ENCODE measurements at places on chromosomes 4 and X.

DNA sequence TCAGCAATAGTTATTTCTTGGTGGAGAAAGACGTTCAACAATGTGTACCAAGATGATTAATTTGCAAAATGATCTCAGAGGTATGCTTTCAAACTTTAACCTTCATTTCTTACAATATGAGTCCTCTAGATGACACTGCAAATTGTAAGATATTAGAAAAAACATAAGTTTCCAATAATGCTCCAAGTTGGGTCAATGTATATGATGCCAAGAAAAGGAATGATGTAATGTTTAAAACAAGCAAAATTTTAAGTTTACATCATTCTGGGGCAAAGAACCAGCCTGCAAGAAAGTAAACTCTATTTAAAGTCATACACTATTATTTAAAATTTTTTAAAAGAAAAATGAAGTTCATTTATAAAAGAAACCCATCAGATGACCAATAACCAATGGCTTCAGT is 56.1 kb downstream of the PRSS12 start:
- DNase-seq, result no peak

DNA sequence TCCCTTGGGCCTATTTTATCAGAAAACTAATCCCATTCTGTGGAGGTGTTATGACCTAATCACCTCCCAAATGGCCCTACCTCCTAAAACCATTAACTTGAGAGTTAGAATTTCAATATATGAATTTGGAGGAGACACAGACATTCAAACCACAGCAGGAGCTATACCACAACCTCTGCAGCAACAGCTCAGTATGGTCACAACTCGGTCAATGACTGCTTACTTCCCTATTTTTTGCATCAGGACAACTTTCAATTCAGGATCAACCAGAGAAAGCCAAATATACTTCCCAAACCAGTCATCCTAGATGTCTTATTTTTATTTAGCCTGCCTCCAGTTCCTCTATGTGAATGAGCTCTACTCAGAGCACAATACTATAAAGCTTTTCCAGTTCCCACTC is 11.3 kb upstream of the SMARCA5 start:
- no peak for DNase-seq

- no peak for DNase-seq
These were observed 448.3 kb upstream of the ZFP42 start for GRCh38 chr4:187547316-187547715.

DNA sequence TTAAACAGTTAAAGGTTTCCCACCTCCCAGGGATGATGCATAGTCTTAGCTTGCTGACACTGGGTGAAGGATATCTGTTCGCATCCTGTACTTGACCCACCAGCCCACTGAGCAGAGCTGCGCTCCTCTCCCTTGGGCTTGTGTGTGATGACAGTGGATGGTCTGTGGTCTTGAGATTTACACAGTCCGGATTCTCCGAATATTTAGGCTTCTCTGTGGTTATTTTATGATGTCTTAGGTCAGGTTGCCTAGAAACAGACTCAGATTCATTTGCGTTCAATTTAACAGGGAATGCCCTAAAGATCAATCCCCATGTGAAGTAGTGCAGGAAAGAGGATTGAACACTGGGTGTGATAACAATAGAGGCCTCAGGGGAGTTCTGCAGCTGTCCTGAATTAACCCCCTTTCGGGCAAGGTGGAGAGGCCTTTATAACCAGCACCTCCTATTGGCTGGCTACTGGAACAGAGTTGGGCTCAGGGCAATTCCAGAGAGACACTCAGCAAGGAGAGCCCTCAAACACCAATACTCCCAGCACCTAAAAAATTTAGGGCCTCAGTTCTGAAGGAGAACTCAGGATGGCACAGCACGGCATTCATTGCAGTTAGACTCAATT is 653.2 kb upstream of the GALNT7 start:
- DNase-seq, result no peak

DNA sequence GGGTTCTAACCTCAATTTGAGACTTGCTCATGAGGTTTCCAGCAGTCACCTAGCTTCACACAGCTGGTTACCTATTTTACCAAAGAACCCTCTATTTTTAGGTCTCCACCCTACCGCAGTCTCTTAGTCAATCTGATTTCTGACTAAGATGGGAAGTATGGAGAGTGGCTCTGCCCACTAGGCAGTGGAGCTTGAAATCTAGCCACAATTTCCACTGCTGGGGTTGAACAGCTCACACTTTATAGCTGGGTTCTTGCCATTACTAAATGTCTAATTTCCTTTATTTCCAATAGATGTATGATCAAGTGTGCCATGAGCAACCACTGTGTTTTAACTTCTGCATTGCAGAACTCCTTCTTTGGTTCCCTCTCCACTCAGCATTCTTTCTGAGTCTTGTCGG is 43.1 kb downstream of the GASK1B start:
- DNase-seq, result no peak

GRCh38 chr4:180850318-180850940 is 1392.8 kb upstream of the TENM3 start:
- DNase-seq, result no peak

DNA sequence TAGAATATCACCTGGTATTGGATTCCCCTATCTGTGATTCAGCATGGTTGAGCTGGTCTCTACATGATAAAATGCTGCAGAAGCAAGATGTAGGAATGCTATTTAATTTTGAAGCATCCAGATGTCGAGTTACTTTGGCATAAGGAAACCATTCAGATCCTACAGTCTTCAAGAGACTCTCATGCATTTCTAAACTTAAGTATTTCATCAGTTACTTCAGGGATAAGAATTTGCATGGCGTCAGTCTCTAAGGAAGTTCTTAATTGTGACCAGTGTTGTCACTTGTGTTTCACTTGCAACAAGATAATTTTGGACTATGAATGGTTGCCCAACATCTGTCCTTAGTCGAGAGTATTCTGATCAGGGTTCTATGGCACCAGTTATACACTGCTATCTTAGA is 192.4 kb downstream of the CCNG2 start:
- DNase-seq, result no peak

DNA sequence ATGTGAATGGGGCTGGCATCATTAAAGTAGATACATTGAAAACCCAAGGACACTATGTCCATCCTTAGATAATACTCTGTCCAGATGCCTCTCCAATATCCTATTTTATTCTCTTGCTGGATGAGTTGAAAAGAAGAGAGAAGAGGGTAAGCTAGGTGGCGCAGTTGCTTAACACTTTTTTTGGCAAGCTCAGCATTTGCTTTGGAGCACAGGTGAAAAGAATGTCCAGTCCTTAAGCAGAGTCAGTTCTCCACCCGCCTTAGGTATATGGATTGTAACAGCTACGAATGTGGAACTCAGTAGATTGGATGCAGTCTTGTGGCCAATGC is 208.4 kb downstream of the NWD2 start:
- DNase-seq, result peak; percentile 6

- DNase-seq, result no peak
These were observed 41.7 kb downstream of the MAGEC1 start for GRCh38 chrX:141945426-141945825.

DNA sequence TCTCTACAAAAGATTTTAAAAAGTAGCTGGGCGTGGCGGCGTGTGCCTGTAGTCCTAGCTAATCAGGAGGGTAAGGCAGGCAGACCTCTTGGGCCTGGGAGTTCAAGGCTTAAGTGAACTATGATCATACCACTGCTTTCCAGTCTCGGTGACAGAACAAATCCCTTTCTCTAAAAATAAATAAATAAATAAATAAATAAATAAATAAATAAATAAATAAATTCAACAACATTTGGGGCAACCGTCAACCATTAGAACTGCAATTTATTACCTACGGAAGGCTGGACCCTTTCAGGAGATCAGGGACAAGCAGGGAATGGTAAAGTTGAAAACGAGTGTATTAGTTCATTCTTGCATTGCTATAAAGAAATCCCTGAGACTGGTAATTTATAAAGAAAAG is 136.2 kb upstream of the USP9X start:
- no peak for DNase-seq

DNA sequence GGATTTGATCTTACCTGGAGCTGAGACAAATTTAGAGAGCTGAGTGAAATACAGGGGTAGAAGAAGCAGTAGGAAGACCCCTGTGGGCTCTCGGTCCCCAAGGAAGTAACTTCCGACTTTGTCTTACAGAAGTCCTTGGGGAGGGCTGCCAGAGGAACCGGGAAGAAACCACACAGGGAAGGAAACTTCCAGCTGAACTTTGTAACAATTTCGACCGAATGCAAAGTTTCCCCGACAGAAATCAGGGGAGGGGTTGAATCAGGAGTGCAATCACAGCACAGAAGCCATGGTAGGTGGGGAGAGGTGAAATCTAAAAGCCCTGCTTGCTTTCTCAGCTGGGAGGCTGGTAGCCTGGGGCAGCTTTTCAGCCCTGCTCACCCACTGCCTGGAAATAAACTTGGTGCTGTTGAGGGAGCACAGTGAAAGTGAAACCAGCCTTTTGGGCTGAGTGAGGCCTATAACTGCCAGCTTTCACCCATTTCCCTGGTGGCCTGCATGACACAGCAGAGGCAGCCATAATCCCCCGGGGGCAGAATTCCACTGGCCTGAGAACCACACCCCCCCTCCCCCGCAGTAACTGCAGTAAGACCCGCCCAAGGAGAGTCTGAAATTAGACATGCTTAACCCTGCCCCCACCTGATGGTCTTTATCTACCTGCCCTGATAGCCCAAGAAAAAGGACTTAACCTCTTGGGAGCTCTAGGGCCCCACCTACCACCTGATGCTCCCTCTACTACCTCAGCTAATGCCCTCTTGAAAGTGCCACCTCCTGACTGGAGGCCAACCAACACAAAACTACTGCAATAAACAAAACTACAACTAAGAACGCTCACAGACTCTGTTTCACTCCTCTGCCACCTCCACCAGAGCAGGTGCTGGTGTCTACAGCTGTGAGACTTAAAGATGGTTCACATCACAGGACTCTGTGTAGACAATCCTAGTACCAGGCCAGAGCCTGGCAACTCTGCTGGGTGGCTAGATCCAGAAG is 248.2 kb downstream of the PARM1 start:
- DNase-seq, result no peak

- no peak for DNase-seq
These were observed 13.1 kb downstream of the ACSL1 start for GRCh38 chr4:184812651-184813181.

- DNase-seq, result no peak
These were observed 129.8 kb downstream of the SLC7A11 start for GRCh38 chr4:138112389-138112788.

DNA sequence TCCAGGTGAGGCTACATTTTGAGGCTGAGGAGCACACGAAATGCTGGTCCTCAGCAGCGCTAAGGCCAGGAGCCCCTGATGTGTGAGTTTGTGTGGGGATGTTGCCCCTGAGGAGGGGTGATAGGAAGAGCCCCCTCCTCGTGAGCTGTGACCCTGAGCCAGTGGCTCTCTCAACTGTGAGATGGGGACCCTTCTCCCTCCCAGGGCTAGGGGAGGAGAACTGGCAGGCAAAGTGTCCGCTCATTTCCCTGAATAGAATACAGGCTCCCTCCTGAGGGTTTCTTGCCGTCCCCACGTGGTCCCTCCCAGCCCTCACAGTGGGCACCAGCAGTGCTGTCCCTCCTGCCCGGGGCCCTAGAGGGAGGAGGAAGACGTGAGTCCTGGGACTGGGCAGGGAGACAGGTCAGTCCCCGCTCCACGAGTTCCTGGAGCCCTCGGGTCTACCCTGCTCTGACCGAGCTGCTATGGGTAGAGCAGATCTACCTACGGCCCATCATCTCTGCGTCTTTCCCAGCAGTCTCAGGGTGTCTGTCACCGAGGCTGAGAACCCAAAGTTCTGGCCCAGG is 21.0 kb upstream of the TBC1D14 start:
- no peak for DNase-seq

DNA sequence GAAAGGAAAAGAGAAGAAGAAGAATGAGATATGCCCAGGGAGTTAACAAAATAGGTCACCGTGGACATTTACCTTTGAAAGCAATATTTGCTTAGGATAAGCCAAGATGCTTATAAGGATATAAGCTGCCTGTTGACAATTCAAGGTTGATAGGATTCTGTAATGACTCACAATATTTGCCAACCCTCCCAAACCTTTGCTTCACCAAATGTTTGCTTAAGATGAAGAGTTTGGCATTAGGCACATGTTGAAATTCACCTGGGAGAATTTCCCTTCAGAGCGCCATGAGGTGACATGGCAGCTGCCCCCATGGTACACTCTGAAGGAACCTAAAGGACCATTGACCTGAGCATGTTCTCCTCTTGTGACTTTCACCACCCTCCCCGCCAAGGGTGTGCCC is 4.6 kb downstream of the PALLD start:
- DNase-seq, result no peak

DNA sequence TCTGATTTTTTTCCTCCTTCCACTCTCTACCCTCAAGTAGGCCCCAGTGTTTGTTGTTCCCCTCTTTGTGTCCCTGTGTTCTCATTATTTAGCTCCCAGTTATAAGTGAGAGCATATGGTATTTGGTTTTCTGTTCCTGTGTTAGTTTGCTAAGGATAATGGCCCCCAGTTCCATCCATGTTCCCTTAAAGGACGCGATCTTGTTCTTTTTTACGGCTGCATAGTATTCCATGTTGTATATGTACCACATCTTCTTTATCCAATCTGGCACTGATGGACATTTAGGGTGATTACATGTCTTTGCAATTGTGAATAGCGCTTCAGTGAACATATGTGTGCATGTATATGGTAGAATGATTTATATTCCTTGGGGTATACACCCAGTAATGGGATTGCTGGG is 54.5 kb upstream of the BTC start:
- no peak for DNase-seq

DNA sequence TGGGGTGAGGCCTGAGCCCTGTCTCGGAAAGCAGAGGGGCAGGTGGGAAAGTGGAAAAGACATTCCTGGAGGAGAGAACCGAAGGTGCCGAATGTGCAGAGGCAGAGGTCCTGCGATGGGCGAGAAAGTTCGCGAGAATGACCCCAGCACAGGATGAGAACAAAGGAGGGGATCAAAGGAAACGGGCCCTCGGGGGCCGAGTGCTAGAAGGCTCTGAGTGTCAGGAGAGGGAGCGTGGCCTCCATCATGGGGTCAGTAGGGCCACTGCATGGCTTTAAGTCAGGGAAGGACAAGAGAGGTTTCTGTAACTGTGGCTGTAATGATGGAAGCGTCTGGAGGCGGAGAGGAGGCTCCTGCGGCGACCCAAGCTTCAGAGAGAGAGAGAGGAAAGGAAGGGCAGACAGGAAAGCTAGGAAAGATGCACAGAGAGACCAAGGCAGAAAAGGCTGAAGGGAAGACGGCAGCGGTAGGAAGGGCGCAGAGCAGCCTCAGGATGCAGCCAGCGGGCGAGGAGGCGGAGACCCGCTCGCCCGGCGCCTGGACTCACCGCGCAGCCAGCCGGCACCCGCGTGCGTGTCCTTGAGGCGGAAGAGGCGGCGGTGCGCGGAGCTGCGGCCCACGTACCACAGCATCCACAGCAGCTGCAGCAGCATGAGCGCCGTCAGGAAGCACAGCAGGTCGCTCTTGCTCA is 669 bp downstream of the OTOP1 start:
- no peak for DNase-seq

GRCh38 chr4:46484881-46485280 is 95.0 kb upstream of the GABRA2 start:
- DNase-seq, result no peak

- no peak for DNase-seq
These were observed 12.4 kb downstream of the ZFP92 start for GRCh38 chrX:153423652-153424051.

Measured in T follicular helper cell (primary cell).